ENCODE measurements at places on chromosomes 13 and 19.
A peak's percentile ranks its signal among the peaks of the same experiment; 100 is the strongest.

DNA sequence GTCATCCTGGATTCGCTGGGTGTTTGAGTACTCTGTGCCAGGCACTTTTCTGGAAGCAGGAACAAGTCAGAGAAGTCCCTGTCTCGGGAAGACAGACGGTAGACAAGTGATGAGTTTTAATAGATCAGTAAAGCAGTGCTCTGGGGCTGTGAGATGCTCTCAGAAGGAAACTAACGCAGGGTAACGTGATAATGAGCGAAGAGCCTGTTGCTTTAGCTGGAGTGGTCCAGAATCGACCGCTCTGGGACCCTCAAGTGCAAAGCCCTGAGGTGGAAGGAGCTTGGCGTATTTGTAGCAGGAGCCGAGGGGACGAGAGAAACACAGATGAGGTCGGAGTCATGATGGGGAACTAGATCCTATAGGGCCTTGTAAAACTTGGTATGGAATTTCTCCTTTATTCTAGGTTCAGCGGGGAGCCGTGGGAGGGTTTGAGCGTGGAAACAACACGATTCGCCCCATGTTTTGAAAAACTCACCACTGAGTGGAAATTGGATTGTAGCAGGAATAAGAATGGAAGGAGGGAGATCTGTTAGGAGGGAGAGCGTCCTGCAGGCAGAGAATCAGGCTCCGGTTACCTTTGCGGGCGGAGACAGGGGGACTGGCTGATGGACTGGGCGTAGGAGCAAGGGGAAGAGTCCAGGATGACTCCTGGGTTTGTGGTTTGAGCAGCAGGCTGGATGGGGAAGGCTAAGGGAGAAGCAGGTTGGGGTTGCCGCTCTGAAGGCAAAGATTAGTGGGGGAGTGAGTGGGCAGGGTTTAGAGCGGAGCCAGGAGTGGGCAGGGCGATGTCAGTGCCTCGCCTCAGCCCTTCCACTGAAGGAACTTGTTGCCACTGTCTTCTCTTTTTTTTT lies 763 bp downstream of the POLD1 start:
- DNase-seq, result no peak

DNA sequence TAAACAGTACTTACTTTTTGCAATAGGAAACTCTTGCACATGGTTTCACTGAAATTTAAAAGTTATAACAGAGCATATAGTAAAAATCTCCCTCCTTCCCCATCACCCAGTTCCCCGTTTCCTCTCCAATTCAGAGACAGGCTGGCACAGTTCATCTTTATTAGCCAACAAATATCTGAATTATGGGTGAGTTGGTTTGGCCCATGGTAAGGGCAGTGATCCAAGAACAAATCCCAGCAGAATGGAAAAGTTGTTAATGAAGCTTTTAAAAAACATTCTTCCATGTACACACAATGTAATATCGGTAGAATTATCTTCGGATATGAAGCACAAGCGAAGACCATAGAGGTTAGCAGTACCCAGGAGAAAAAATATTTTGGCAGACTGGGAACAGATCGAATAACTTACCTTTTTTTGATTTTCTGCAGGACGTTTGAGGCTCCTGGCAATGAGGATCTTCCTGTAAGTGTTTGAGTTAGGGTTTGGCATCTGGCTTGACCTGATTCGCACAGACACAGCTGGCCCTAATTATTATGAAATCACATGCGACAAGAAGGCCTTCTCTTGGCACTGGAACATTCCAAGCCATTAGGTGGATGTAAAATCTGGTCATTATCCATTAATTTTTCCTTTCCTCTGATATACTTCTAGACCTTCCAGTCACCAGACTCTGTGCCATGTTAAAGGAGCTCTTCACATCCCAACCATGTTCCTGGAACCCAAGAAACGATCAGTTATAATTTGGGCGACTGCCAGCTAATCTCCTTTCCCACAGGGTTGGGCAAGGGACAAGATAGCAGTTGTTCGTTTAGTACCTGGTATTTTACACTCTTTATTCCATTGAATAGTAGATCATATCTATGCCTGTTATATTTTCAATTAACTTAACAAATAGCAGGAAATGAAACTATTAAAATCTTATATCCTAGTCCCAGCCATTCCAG lies 139.4 kb upstream of the TSC22D1 start:
- DNase-seq, result no peak

GRCh38 chr19:1650650-1651567 lies 1.5 kb downstream of the TCF3 start:
- peak; percentile 48 for DNase-seq

DNA sequence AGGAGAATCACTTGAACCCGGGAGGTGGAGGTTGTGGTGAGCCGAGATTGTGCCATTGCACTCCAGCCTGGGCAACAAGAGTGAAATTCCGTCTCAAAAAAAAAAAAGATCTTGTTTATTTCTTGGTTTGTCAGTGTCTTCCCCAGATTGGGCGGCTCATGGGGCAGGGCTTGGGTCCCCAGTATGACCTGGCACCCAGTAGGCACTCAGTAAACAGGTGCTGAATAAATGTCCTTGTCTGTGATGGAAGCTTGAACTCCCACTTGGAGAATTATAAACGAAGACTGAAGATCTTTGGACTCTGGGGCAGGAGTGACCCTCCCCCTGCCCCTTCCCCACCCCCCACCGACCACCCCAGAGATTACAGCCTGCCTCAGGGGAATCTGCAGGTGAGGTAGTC lies 9.9 kb upstream of the FUT5 start:
- DNase-seq, result no peak

GRCh38 chr19:42117076-42117475 lies 15.2 kb downstream of the POU2F2 start:
- no peak for DNase-seq

DNA sequence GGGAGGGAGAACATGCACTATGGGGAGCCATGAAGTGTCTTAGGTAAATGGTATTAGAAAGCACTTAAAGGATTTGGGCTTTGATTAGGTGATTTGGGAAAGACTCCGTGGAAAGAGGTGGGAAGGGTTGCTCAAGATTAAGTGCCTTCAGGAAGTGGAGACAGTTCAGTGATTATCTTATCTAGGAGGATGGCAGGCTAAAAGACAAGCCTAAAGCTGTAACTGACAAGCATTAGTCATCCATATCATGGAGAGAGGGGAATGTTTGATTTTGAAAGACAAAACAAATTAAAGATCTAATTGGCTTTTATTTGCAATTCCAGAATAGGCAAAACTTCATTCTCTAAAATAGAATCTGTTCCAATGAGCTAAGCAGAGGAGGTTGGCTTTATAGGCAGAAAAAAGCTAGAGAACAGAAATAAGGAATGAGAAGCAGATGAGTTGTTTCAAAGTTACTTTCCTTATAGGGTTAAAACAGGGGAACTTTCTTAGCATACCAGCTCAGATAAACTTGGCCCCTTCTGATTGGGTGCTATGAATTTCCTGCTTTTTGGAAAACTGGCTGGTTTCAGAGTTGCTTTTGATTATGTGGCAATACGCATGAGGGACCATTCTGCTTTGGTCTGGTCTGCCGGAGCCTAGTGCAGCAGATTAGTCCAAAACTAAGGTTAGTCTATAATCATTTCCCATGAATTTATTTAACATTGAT lies 1.8 kb upstream of the DIAPH3 start:
- no peak for DNase-seq

- DNase-seq, result no peak
Observed at GRCh38 chr13:100063906-100064305, 25.0 kb upstream of the PCCA start.

- DNase-seq, result no peak
Observed at GRCh38 chr13:98103531-98103930, 39.4 kb upstream of the FARP1 start.

- DNase-seq, result no peak
Observed at GRCh38 chr19:41811036-41811435, 14.6 kb downstream of the CEACAM3 start.

DNA sequence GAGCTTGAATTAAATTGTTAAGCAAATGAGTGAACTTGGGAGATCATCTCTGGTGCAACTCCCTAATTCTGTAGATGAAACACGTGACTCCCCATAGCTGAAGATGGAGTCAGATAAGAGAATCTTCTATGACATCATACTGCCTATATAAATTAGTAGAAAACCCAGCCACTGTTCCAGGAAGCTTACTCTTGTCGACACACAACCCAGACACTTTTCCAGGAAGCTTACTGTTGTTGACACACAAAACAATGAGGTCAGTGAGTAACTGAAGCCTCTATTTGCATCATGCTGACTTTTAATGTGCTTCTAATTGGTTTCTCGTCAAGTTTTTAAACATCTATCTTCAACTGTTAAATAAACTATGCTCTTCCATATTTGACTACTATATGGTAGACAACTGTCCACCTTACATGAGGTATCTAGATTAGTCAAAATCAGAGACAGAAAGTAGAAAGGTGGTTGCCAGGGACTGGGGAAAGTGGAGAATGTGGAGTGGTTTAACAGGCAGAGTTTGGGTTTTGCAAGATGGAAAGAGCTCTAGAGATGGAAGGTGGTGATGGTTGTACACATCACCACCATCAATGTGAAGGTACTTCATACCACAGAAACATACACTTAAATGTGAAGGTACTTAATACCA lies 168.2 kb downstream of the FGF14 start:
- DNase-seq, result no peak

- DNase-seq, result no peak
Observed at GRCh38 chr13:75804605-75805004, 168.5 kb downstream of the LMO7 start.

- DNase-seq, result no peak
Observed at GRCh38 chr19:8000298-8001038, 5.0 kb downstream of the ELAVL1 start.

DNA sequence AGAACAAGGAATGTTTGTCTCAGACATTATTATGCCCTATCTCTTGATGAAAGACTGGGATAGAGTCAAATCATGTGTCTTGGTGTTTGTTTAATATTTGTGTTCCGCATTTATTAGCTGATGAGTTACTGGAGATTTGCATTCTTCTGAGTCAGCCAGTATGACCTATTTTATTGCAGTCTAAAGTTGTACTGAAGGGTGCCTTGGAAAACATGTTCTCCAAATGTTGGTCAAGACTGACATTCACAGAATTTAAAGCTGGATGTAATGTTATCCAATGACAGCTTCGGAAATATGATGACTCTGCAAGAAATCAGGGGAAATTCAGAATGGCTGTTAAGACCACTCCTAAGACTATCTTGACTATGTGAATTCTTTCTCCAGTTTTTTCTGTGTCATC lies 134.0 kb downstream of the KCNRG start:
- DNase-seq, result no peak

- DNase-seq, result no peak
Observed at GRCh38 chr13:76745261-76746200, 140.7 kb downstream of the KCTD12 start.

DNA sequence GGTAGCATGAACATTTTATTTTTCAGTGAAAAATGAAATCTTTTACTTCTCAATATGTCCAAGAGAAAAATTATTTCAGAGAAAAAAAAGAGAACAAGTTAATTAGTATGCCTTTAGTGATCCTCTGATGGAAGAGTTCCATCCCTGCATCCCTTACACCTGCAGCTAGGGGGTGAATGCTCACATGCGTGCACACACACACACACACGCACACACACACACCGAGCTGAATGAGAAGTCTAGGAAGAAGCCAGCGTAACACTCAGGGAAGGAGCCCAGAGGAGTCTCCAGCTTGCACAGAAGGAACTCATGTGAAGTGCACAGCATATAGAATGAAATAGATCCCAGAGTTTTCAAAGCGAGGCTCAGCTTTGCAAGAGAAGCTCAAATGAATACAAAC lies 510.5 kb downstream of the IRS2 start:
- DNase-seq, result no peak

DNA sequence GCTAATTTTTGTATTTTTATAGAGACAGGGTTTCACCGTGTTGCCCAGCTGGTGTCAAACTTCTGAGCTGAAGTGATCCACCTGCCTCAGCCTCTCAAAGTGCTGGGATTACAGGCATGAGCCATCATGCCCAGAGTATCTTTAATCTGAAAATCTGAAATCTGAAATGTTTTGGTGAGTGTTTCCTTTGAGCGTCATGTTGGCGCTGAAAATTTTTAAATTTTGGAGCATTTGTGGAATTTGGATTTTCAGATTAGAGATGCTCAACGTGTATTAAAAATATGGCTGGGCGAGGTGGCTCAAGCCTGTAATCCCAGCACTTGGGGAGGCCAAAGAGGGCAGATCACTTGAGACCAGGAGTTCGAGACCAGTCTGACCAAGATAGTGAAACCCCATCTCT lies 5.1 kb upstream of the CPAMD8 start:
- DNase-seq, result no peak

- no peak for DNase-seq
Observed at GRCh38 chr13:29578300-29579085, 17.0 kb downstream of the SLC7A1 start.

- no peak for DNase-seq
Observed at GRCh38 chr13:113897161-113897560, 33.3 kb upstream of the GAS6 start.

DNA sequence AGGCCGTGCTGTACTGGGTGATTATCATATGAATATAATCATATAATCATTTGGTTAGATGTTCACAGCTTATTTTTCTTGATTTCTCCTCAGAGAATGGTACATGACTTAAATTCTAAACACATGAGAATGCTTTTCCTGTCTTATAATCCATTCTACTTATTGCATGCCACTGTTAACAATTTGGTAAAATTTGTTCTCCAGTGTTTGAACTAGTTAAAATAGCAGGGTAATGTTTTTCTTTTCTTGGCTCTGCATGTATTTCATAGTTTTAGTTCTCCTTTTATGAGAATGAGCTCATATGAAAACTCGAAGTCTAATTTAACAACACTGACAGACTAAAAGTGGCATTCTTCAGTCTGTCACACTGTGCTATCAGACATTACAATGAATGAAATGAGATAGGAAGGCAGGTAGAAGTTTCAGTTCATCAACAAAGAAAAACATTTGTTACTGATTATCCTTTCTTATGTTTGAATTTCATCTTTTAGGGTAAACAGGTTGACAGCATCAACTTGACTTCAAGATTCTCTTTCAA lies 10.2 kb downstream of the SPRYD7 start:
- no peak for DNase-seq

GRCh38 chr13:80577926-80578670 lies 237.2 kb upstream of the SPRY2 start:
- DNase-seq, result no peak

DNA sequence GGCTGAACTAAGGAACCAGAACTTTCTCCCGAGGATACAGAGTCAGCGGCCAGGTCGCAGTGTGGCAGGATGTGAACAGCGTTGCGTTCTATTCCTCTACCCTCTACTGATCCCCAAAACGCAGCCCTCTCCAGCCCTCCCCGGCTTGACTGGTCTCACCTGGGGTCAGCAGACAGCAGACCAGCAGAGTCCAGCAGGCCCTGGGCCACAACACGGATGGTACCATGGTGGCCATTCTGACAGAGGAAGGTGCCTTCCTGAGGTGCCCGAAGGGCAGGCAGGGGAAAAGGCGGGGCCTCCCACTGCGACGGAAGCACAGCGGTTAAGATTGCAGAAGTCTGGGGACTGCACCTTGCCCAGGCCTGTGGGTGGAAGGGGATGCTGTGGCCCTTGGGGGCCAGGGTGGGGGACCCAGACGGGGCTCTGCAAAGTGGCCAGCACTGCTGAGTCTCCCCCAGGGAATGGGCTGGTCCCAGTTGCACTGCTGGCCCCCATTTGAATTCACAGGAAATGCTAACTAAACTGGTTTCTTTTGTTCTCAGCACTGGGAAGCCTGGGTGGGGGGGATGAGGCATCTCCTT lies at the start of gene ICAM3:
Gene ICAM3 (minus strand): TSS at position 245 of the 581 bp plus-strand sequence. CDS start 10 bp downstream, at position 235.
- DNase-seq, result peak; percentile 14

GRCh38 chr13:46374710-46375109 lies 12.3 kb downstream of the RUBCNL start:
- no peak for DNase-seq
